GM12864 (cell line): ENCODE measurements at places on chromosomes 13 and 19.
A peak's percentile ranks its signal among the peaks of the same experiment; 100 is the strongest.

DNA sequence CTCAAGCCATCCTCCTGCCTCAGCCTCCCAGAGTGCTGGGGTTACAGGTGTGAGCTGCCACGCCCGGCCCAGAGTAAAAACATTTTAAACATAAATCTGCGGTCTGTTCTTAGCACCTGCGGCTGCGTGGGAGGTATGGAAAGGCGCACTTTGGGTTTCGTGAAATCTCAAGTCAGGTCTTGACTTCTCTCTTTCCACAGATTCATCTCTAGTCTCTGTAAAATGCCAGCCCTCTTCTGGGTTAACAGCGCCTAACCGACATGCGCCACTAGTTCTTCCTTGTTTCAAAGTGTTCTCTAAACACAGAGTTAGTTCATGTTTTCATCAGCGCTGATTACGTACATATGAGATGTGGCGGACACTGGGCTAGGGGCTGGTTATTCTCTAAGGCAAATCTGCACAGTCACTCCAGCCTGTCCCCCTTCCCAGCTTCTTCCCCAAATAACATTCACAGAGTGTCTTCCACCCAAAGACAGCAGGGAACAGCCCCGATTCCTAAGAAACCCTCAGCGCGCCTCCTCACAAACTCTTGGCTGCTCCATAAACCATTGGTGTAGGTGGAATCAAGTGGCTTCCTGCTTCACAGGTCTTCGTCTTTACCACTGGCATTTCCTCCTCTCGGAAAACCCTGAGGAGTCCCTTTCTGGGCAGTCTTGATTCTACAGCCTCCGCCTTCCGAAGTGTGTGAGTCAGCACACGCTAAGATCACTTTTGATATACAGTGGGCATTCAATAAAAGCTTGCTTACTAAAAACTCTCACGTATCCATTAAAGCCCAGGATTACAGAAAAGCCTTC lies 1.4 kb downstream of the PARP4 start:
- DNase-seq = peak; percentile 80

DNA sequence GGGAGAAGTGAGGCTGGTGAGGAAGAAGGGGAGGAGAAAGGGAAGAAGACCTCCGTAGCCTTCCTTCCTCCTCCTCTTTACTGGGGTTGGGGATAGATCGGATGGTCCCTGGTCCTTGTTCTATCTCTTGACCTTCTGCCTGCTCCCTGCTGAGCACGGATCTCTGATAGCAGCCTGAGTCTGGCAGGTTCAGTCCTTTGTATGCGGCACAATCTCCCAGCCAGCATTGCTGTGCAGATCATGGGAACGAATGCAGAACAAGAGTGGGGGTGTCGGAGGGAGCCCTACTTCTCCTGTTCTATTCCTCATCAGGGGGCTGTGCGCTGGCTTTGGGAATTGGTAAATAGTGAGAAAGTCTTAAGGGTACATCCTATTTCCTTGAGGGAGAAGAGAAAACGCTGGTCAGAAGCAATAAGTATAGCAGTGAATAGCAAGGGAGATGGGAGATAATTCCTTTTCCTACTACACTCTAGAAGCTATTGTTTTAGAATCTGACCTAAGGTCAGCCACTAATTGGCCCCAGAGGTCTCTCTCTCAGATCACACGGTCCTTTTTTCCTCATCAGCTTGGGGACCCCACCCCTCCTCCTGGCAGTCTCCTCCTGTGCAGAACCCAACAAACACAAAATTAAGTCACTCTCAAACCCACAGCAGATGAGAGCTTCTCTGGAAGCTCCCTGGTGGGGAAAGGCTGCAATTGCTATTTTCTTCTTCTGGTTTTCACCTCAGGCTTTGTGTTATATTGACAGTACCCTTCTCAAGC lies 41.0 kb downstream of the KL start:
- DNase-seq = no peak

GRCh38 chr13:82571653-82572052 lies 1310.6 kb downstream of the SLITRK1 start:
- DNase-seq = no peak

GRCh38 chr13:72495681-72496080 lies 231.7 kb downstream of the MZT1 start:
- DNase-seq = no peak

DNA sequence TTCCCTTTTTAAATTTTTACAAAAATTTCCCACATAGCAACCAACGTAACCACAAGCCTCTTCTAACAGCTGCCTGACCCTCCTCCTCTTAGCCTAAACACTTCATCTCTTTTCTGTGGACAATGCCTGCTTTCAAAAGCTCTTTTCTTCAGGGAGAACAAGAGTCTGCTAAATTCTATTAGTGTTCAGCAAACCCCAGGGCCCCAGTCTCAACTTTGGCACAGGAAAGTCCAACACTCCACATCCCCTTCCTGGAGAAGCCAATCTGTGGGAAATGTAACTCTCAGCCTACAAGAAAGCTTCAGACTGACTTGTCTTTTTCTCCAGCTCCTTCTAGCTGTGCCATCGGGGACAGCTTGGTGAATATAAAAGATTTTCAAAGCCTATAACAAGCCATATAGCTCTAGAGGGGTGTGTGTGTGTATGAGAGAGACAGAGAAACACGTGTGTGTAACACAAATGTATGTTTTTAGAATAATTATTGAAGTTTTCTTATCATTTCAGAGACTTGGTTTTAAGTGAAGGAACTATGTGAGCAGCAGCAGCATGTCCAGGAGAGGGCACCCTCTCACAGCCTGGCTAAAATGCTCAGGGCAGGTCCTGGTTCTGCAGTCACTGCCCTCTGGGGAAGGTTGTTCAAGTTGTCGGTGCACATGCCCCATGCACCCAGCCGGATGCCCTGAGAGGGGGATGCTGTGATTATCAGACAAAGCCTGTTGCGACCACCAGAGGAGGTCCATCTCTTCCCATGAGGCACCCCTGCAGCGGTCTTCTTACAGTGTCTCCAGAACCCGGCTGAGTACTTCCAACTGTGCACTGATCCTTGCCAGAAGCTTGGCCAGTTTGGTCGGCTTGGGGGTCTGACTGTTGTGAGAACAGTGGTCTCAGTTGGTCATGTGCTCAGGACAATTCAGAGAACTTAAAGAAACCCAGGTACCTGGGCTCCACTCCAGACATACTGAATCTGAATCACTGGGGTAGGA lies 34.4 kb downstream of the CCDC70 start:
- DNase-seq = peak; percentile 8

DNA sequence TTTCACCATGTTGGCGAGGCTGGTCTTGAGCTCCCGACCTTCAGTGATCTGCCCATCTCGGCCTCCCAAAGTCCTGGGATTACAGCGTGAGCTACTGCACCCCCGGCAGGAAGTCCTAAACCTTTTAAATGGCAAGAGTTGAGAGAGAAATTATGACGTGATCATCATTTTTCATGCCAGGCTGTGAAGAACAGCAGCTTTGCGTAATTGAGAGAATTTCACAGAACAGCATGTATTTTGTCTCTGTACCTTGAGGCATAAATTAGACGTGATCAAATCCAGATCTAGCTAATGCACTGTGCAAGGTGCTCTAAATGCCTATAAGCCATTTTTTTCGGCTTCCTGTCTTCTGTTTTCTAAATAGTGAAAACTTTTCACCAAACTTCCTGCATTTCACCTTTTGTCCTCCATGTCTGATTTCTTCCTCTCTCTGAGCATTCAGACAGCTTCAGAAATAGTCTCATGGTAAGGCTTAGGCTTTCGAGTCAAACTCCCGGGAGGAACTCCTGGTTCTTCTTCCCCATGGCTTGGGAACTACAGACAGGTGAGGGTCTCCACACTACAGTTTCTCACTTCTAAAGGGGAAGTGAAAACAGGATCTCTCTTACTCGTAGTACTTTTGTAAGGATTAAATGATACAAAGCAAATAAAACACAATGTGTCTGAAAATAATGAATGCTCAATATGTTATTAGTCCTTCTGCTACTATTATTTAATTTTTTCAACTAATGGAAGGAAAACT lies 51.0 kb downstream of the WDFY2 start:
- no peak for DNase-seq

DNA sequence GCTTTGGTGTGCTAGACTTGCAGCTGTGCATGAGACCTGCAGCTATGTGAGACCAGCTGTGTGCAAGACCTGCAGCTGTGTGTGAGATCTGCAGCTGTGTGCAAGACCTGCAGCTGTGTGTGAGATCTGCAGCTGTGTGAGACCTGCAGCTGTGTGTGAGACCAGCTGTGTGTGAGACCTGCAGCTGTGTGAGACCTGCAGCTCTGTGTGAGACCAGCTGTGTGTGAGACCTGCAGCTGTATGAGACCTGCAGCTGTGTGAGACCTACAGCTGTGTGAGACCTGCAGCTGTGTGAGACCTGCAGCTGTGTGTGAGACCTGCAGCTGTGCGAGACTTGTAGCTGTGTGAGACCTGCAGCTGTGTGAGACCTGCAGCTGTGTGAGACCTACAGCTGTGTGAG lies 6.7 kb upstream of the DCUN1D2 start:
- DNase-seq = no peak

DNA sequence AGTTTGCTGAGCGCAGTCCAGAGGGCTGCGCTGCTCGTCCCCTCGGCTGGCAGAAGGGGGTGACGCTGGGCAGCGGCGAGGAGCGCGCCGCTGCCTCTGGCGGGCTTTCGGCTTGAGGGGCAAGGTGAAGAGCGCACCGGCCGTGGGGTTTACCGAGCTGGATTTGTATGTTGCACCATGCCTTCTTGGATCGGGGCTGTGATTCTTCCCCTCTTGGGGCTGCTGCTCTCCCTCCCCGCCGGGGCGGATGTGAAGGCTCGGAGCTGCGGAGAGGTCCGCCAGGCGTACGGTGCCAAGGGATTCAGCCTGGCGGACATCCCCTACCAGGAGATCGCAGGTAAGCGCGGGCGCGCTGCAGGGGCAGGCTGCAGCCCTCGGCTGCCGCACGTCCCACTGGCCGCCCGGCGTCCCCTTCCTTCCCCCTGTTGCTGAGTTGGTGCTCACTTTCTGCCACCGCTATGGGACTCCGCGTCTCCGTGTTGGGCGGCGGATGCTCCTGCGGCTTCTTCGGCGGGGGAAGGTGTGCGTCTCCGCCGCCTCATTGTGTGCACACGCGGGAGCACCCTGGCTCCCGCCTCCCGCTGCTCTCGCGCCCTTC lies 772 bp downstream of the GPC6 start:
- no peak for DNase-seq

DNA sequence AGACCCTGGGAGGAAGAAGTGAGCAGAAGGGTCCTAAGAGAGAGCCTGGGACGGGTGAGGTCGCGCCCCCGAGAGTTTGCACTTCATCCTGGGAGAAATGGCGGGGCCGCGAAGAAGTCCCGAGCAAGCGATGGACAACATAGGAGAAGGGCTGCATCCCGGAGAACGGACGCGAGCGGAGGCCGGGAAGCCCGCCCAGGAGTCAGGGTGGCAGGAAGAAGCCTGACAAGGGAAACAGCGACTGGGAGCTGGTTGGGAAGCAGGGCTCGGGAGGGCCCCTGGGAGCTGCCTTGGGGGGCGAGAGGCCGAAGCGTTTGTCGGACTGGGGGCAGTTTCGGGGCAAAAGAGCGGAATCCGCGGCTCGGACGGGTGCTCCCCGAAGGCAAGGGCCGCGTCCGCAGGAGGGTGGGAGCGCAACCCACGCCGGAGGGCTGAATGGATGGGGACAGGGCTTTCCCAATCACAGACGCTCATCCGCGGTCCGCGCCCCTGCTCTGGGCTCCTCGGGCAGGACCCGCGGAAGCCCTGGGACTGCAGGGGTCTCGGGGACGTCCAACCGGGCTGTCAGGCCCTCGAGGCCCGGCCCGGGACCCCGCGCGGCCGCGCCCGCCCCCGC lies 469 bp downstream of the ABHD17A start:
- no peak for DNase-seq

DNA sequence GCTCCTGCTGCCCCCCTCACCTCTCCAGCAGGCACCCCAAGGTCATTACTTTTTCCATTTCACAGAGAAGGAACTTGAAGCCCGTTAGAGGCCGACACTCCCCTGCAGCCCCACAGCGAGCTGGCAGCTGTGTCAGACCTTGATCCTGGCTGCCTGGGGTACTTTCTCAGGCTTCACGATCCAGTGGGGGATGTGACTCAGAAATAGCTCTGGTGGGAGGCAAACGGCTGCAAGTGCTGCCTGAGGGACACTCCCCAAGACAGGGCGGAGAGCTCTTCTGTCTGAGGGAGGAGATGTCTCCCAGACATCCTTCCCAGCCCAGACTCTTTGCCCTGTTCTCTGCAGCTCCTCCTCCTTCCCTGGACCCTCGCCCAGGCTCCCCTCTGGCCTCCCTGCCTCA lies 4.8 kb downstream of the TSKS start:
- DNase-seq = no peak

DNA sequence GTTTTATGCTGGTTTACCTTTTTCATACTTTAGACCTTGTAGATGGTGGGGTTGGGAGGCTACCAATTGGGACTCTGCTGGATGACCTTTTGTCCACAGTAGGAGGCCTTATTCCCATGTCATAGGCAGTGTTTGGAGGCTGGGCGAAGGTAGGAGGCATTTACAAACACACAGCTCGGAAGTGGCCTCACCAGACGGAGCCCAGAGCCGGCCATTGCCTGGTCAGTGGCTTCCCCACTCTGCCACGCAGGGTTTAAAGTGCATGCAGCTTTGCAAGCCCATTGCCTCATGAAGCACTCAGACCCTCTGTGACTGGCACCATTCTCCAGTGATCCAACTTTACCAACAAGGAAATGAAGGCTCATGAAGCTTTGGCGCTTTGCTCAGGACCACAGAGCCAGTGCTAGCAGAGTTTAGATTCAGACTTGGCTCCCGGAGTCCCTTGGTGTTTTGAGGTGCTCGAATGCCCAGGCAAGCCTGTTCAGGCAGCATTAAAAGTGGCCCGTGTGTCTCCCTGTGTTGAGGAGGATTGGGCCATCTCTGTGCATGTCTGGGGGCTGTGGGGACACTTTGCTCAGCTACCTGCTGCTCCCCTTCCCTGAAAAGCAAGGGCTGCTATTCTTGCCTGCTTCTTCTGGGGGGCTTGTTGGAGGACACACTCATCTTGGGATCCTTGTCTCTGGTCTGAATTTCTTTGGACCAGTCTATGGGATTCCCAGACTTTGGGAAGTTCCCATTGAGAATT lies 148.7 kb downstream of the ZNF536 start:
- no peak for DNase-seq
